ENCODE measurements at places on chromosomes 7 and 10.

- DNase-seq: no peak
These were observed 175.4 kb downstream of the SKAP2 start for GRCh38 chr7:26688936-26689506.

DNA sequence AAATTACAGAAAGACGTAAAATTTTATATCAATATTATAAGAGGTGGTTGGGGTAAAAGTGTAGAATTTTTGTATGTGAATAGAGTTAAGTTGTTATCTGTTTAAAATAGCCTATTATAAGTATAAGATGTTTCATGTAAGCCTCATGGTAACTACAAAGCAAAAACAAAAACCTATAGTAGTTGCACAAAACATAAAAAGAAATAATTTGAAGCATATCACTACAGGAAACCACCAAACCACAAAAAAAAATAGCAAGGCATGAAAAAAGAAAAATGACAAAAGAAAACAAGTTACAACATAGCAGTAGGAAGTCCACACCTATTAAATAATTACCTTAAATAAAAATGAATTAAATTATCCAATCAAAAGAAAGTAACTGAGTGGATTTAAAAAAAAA lies 12.4 kb upstream of the GSTK1 start:
- no peak for DNase-seq

- no peak for DNase-seq
These were observed 723.5 kb downstream of the GRM8 start for GRCh38 chr7:126529254-126529653.

DNA sequence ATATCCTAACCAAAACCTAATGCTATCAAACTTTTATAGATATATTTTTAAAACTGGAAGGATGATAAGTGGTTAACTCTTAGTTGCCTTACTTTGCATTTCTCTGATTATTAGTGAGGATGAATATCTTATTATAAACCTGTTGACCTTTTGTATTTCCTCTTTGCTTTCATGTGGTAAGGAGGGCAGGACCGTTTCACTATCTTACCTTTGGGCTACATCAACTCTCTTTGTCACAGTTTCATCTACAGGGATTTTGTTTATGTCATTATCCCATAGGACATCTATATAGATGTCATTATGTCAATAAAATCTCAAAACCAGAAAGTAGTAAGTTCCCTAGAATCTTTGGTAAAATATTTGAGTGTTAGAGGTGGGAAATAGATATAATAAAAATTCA lies 219.3 kb downstream of the THSD7A start:
- no peak for DNase-seq

All from activated CD4-positive, alpha-beta T cell treated with anti-CD3 and anti-CD28 coated beads for 48 hours (primary cell).